ENCODE measurements at places on chromosomes 12 and 14.

DNA sequence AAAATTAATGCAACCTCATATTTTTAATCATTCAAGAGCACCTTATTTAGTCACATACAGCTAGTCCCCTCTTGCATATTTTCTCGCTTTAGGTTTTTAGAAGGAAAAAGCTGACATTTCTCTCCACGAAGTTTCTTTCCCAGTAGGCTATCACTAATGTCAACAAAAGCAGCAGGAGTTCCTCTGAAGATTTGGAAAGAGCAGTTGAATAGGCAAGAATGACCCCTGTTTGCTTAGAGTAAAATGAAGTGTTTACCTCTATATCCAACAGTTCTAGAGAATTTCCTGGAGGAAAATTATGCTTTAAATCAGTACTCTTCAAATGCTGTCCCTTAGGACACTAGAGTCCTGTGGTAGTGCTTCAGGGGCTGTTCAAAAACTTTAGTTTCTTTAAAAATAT lies 188.1 kb upstream of the PRKD1 start:
- no peak for DNase-seq

- DNase-seq: no peak
Observed at GRCh38 chr14:69314327-69314726, 54.4 kb downstream of the GALNT16 start.

GRCh38 chr14:20548414-20549158 lies 12.3 kb downstream of the RNASE9 start:
- DNase-seq: no peak

GRCh38 chr14:71021347-71022011 lies 114.2 kb downstream of the PCNX1 start:
- peak; percentile 94 for DNase-seq

DNA sequence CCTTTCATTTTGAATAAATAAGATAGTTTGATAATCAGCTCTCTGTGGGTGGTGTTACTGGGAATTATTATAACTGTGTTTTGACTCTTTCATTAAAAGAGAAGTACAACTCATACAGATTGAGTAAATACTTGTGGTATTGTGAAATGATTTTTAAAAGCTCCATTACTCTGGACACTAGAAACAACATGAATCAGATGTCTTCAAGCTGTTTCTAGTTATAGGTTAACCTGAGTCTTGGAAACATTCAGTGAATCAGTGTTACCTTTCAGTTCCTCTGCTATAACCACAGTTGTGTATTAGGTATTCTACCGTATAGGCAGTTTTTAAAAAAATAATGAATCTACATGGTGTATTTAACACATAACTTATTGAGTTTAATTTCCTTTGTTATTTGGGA lies 128.4 kb upstream of the SSTR1 start:
- peak; percentile 71 for DNase-seq

GRCh38 chr12:116708826-116709756 lies 28.8 kb downstream of the SPRING1 start:
- DNase-seq: peak; percentile 15

DNA sequence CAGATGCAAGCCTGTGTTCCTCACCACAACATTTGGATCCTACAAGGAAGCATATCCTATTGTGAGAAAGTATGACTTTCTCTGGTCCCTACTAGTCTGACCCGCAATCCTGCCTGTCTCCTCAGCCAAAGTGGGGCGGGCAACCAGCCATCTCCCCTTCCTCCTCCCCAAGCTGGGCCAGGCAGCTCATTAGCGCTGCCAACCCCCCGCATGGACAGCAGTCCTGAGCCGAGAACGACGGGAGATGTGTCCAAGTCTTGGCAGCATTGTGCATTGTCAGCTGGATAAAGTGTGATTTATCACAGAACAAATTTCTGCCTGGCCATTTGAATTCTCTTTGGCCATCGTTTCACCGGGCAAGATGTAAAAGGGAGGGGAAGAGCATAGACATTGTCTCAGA lies 139.4 kb downstream of the SLC15A4 start:
- no peak for DNase-seq

GRCh38 chr12:76820888-76821482 lies 57.1 kb downstream of the ZDHHC17 start:
- peak; percentile 25 for DNase-seq

DNA sequence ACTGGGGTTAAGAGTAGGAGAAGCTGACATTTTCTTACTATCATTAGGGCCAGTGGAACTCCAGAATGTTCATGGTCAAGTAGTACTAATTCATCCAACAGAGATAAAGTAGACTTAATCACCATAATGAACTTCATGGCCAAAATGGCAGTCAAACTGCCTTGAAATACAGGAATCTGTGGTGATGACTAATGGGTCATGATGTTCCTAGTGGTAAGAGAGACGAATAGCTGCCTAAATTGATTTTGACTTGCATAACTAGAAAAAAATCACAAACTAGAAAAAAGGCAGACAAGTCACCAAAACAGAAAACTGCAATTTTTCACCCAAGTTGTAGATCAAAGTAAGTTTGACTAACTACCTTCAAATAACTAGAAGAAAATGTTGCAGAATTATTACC lies 138.5 kb downstream of the MGAT4C start:
- peak; percentile 63 for DNase-seq

- DNase-seq: no peak
Observed at GRCh38 chr14:105945896-105946295, 419.5 kb downstream of the TMEM121 start.

DNA sequence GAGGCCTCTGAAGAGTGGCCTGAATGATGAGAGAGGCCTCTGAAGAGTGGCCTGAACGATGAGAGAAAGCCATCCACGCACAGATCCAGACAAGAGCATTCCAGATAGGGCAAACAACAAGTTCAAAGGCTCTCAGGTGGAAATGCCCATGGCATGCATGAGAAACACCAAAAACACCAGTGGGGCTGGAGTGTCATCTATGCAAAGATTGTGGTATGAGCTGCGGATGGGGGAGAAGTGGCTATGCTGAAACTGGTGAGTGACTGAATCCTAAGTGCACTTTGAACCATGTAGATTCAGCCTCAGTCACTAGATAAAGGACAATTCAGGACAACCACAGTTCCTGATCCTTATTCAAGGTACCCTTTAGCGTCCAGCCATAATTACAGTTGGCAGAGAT lies 79.4 kb upstream of the GZMB start:
- DNase-seq: no peak

GRCh38 chr12:54890339-54890738 lies 36.0 kb downstream of the MUCL1 start:
- DNase-seq: no peak

GRCh38 chr12:6884539-6884938 lies 11.4 kb upstream of the SPSB2 start:
- DNase-seq: no peak

DNA sequence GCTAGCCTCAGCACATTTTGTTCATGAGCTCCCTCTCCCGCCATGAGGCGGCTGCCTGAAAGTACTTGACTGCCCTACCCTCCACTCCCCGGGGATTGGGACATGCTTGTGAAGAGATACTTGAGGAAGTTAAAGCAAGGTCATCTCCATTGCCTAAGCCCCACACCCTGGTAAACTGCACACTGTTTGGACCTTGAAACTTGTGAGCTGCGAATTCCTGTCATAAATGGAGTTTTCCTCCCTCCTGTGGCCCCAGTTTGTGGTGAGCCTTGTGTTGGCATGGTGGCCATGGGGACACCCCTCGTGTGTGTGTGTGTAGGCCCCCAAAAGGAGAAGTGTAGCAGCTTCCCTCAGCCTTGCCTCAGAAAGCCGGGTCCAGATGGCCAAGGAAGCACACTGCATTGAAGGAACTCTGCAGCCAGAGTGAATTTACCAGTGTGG lies 395.5 kb downstream of the ZFP36L1 start:
- DNase-seq: peak; percentile 61

DNA sequence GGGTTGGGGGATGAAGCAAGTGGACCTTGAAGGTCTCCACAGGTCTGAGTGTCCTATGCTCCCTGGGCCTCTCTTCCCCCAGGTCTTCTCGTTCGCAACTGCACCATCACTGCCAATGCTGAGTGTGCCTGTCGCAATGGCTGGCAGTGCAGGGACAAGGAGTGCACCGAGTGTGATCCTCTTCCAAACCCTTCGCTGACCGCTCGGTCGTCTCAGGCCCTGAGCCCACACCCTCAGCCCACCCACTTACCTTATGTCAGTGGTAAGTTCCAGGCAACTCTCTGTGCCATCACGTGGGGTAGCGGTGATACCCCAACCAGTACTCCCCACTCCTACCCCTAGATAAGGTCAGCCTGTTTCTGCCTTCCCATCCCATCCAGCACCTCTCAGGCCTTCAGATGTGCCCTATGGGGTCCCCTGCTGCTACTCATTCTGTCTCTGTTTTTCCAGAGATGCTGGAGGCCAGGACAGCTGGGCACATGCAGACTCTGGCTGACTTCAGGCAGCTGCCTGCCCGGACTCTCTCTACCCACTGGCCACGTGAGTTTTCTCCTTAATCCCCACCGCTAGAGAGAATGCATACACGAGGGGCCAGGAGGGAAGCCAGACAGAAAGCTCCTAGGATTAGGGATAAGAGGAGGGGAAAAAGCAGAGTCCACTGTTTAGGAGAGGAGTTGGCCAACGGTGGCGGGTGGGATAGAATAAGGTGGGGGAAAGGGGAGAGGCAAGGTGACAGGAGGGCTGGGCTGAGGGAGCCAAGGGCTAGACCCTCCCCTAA lies 1.6 kb upstream of the TAPBPL start:
- DNase-seq: peak; percentile 58

DNA sequence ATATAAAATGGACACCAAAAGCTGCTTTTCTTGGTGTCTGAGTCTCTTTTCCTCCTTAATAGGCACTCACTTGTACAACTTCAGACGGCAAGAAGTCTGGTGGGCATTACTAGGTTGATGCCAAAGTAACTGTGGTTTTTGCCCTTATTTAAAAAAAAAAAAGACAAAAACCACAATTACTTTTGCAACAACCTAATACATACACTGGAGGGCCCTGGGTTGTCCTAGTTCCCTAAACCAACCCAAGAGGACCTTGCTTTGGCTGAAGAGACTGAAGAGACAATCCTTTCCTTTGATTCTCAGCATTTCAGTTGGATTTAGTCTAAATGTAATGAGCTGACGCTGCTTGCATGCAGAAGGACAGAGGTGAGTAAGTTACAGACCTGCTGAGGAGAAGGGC lies 16.2 kb upstream of the PLEKHG3 start:
- DNase-seq: no peak

GRCh38 chr12:116433249-116433648 lies 125.9 kb upstream of the MAP1LC3B2 start:
- DNase-seq: no peak

GRCh38 chr12:27005495-27005894 lies 8.7 kb downstream of the TM7SF3 start:
- no peak for DNase-seq

GRCh38 chr12:108638141-108638827 lies 4.6 kb upstream of the SELPLG start:
- DNase-seq: no peak

DNA sequence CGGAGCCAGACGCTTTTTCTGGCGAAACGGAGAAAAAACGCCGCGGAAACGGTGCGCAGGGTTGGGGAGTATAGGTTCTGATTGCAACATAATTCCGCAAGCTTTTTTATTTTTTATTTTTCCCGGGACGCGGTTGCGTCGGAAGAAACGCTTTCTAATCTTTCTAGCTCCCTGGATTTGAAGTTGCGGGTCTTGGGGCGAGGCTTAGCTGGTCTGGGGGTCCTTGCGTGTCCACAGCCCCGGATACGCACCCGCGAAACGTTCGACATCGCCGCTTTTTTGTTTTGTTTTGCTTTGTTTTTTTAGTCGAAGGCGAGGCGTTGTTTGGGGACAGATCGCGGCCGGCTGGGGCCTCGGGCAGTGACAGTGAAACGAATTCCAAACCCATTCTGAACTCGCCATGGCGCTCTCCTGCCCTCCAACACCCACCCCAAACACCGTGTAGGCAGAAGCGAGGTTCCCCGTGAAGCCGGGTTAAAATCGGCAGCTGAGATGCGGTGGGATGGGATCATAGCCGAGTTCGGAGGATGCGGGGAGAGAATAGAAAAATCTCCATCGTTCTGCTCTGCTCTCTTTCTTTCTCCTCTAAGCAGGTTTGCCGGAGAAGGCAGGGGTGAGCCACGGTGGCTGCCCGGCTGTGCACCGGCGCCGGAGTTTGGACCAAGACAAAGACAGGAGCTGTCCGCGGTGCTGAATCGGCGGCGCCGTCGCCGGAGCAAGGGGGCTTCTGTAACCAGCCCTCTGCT lies 8.1 kb upstream of the LHX5 start:
- peak; percentile 25 for DNase-seq

DNA sequence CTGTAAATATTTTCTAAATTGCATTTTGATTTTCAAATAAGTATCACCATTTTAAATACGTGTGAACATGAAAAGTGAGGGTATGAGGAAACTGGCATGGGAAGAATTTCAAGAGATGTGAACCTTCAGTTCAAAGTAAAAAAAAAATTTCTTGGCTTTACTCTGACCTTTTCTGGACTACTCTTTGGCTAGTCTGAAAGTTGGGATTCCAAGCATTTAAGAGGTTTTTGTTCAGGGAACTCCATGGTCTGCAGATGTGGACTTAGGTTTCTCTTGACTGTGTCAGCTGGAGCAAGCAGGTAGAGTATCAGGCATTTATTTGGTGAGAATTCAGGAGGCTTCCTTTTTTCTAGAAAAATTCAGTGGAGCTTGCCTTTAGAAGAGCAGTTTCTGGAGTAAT lies 311.6 kb downstream of the LRIG3 start:
- DNase-seq: peak; percentile 31

DNA sequence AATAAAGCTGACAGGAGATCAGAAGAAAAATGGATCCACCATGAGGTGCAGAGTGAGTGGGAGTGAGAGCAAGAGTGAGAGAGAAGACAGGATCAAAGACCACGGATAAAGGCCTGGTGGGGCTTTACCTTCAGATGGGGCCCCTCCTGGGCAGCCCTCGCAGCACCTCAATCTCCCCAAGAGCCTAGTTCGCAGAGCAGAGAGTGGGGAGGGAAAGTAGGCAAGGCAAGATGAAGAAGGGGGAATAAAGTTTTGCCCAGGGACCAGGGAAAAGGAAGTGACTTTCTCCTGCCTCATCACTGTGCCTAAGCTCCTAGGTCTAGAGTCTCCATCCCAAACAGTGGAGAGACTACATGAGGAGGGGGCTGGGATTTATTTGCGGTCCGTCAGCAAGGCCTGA lies 10.3 kb downstream of the OR10P1 start:
- no peak for DNase-seq

DNA sequence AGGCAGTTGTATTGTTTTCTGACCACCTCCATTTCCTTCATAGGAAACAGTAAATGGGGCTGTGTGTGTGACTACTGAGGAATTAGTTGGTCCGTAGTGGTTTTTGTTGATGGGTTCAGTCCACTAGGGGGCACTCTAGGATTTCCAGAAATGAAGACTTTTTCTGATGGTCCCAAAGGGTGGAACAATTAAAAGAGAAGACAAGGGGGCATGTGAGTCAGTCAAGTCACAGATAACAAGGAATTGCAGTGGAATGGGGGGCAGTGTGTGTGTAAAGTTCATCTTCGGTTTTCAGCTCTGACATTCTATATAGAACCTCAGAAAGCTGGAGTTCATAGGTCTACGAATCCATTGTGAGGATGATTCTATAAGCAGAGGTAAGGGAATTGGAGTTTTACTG lies 186.6 kb upstream of the OR4E1 start:
- DNase-seq: peak; percentile 37

- peak; percentile 67 for DNase-seq
Observed at GRCh38 chr14:79575032-79575431, 636.3 kb downstream of the DIO2 start.

- no peak for DNase-seq
Observed at GRCh38 chr14:97705976-97706375, 908.8 kb downstream of the VRK1 start.

GRCh38 chr12:8951744-8952143 lies 2.3 kb upstream of the M6PR start:
- DNase-seq: no peak

Measured in amniotic epithelial cell (primary cell).